ENCODE measurements at places on chromosomes 7 and 10.

GRCh38 chr10:96663797-96664196 lies 56.5 kb downstream of the PIK3AP1 start:
- no peak for DNase-seq

DNA sequence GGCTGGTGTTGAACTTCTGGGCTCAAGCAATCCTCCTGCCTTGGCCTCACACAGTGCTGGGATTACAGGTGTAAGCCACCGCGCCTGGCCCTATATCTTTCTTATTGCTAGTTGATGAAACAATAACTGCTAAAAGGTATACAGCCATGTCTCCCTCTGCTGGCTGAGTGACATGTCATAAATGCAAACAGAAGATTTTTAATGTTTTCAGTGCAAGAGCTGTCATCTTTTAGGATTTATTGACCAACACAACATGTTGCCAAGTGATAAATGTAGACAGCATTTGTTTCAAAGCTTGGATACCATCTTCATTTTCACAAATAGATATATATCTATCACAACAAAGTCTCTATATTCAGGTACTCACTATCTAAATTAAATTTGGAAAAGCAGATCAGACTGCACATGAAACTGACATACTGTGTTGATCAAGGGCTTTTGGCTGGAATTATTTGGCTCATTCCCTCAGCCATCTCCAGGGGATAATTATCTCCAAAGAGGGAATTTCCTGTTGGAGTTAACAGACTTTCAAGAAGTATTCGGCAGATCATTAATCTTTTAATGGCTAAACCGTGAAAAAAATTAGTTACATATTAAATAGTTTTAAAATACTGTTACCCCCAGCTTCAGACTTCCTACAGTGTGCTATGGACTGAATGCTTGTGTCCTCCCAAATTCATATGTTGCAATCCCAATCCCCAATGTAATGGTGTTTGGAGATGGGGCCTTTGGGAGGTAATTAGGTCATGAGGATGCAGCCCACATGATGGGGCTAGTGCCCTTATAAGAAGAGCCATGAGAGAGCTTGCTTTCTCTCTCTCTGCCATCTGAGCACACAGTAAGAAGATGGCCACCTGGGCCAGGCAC lies 41.3 kb upstream of the SRPK2 start:
- DNase-seq: peak; percentile 54

GRCh38 chr7:145327646-145328045 lies 491.8 kb upstream of the TPK1 start:
- DNase-seq: no peak

GRCh38 chr7:139774376-139774775 lies 3.4 kb downstream of the HIPK2 start:
- no peak for DNase-seq

GRCh38 chr10:70952401-70952800 lies 64.0 kb upstream of the PCBD1 start:
- DNase-seq: no peak

- peak; percentile 66 for DNase-seq
Measured at GRCh38 chr7:131231381-131232220, 96.1 kb upstream of the MKLN1 start.

DNA sequence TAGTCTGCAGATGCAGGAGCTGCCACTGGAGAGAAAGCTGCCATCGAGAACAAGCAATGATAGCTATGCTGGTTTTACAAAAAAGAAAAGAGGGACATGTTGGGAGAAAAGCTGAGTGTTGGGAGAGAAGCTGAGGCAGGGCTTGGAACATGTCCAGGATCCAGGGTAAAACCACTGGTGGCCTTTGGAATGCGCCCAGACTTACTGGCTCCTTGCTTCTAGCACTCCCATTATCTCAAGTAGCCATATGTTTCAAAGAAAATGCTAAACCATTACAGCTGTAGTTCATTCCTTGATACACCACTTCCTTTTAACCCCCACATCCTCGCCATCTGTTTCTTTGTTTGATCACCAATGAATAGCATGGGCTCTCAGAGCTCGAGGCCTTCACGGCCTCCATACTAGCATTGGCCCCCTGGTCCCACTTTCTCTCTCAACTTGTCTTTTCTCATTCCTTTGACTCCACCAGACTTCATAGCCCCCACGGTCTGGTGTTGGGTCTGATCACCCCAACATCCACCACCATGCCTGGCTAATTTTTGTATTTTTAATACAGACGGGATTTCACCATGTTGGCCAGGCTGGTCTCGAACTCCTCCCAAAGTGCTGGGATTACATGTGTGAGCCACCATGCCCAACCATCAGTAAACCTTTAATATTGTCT lies 23.8 kb upstream of the PLAC9 start:
- DNase-seq: no peak

- DNase-seq: no peak
Measured at GRCh38 chr7:4603843-4604231, 78.3 kb upstream of the FOXK1 start.

GRCh38 chr10:6802759-6803426 lies 222.8 kb upstream of the PRKCQ start:
- no peak for DNase-seq

DNA sequence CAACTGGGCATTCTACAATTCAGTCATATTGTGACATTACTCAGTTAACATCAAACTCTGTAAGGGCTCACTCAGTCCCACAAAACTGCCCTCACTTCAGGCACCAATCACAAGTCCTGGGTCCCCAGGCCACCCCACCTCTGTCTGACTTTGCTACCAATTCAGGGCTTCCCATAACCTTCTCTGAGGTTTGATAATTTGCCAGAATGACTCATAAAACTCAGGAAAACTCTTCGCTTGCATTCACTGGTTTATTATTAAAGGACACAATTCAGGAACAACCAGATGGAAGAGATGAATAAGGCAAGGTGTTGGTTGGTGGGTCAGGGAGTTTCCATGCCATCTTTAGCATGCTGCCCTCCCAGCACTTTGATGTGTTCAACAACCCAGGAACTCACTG lies 41.3 kb downstream of the AVL9 start:
- DNase-seq: no peak

- DNase-seq: no peak
Measured at GRCh38 chr7:142913051-142913450, 20.5 kb downstream of the TRPV5 start.

- no peak for DNase-seq
Measured at GRCh38 chr7:136399385-136399784, 422.2 kb upstream of the MTPN start.

- DNase-seq: no peak
Measured at GRCh38 chr7:51067258-51067657, 249.4 kb downstream of the COBL start.

GRCh38 chr7:116545411-116545993 lies 20.7 kb downstream of the CAV1 start:
- no peak for DNase-seq

DNA sequence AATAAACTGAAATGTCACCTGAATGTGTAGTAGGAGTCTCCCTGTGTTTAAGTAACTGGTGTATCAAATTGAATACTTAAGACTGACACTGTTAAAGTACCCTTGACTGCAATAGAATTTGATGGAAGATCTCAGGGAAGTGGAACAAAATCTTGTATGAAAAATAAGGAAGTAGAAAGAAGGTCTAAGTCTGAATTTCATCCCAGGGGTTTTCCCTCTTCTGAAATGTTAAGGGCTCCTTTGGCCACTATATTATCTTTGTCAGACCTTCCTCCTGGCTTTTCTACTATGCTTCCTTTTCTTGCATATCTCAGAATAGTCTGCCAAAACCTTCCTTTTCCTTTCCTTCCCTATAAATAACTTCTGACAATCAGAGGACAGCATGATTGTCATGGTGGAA lies 59.6 kb downstream of the BLNK start:
- DNase-seq: no peak

GRCh38 chr10:34781711-34782110 lies 33.4 kb downstream of the PARD3 start:
- no peak for DNase-seq
